ENCODE measurements at places on chromosomes 4 and X.

DNA sequence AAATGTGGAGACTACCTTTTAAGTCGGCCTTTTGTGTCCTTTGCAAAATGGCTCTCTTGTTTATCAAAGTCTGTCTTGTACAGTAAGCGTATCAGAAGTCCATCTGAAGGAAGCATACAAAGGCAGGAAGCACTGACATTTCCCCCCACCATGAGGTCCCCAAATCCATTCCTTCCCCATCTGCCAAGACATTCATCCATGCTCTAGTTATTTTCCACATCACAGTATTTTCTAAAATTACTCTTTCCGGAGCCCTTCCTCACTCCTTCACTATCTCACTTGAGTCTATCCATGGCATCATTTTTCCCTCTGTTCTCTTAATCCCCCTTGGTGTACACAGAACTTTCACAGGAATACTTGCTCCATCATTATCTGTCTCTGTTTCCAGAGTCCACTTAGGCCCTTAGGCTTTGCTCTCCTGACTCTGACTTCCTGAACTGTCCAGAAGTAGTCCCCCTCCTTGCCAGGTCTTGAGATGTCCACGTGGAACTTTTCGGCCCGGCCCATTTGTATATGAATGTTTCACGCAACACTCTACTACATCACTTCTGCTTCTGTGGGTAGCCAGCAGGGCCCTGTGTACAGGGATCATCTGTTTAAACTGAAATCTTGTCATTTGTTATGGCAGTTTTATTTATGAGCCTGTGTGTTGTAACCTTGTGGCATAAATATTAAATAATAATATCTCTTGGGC lies 2.1 kb downstream of the SEL1L3 start:
- DNase-seq, result peak; percentile 45

GRCh38 chr4:140308366-140309123 lies 64.9 kb upstream of the SCOC start:
- no peak for DNase-seq

- DNase-seq, result no peak
Measured at GRCh38 chr4:156954587-156954986, 17.0 kb downstream of the PDGFC start.

DNA sequence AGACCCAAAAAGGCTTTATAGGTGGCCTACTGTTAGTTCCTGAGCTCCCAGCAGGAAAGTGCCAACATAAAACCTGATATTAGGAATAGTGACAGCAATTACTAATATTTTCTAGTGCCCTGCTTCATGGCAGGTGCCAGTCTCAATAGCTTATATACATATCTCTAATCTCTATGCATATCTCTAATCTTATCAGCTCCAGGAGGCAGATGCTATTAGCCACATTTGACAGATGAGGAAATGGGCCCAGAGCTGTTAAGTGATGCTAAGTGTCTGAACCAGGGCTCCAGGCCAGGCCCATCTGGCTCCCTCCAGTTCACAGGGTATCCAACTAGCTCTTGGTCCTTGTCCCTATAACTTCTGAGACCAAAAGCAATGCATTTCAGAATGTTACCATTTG lies 142.5 kb downstream of the CHIC2 start:
- no peak for DNase-seq

DNA sequence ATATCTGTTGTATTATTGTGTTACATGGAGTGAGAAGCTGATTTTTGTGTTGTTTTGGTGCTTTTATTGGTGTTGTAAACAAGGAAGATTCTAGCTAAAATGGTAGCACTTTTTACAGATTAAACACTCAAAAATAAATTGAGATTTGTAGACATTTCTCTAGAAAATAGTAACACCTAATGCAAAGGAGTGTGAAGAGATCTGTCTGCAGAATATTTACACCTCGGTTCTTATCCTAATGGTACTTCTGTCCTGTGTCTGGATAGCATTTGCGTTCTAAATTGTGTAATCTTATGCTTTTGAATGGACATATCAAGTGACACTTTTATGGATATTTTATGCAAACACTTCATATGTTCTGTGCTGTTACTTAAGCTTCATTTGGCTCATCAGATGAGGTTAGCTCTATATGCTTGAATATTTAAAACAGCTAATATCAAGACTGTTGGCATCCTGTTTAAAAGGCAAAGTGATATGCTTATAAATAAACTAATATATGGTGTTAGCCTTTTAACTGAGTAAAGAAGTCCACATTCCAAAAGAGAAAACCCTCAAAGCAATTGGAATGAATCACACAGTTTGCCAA lies 6.0 kb downstream of the PCDH7 start:
- DNase-seq, result no peak

- DNase-seq, result no peak
Measured at GRCh38 chr4:180669680-180670079, 1573.5 kb upstream of the TENM3 start.

- DNase-seq, result no peak
Measured at GRCh38 chrX:15739886-15740285, 1.8 kb downstream of the CA5B start.

DNA sequence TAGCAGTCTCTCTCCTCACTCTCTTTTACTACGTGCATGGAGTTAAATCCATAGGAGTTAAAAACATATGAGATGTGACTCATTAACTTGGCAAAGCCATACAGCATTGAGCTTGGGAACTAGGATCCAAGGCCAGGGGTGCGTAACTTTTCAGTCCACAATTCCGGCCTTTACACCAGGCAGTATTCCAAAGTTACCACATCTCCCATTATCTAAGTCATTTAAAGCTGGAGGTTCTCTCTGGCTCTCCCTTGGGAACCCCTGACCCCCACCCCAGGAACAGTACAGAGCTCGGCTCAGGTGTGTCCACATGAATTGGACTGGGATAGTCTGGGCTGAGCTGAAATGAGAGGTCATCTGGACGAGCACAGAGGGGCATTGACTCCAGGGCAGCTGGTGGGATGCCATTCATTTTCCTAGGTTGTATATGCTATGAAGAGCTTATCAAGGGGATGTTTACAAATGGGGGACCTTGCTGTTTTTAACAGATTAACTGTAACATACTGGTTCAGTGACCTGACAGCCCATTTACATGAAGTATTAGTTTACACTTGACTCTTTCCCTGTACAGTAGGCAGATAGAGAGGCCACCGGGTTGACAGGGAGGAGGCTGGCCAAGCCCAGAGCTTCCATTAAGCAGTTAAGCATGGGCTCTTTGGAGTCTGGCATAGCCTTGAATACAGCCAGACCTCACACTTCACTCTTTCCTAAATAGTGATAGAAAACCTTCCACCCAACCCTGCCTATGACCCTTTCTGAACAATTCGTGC lies 128.8 kb downstream of the RAB28 start:
- no peak for DNase-seq

DNA sequence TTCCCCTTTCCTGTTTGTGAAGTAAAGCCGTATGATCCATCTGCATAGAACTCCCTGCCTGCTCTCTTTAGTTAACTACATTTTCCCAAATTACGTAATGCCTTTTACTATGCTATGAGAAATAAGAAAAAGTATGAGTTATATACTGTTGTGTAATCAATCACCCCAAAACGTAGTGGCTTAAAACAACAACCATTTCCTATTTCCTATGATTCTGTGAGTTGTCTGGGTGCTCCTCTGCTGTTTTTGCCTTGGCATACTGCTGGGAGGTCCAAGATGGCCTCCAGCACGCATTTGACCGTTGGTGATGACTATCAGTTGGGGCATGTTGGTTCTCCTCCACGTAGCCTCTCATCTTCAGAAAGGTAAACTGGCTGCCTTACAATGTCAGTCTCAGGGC lies 39.8 kb downstream of the BBS12 start:
- DNase-seq, result no peak

- no peak for DNase-seq
Measured at GRCh38 chr4:152510349-152511147, 25.3 kb downstream of the FBXW7 start.
